ENCODE measurements at places on chromosomes 3 and 15. TPM values are rescaled to one million over a fixed set of nuclear protein-coding genes. Genes with fewer than 3 reads are reported as not detected.

The SUSD5 gene
- total RNA-seq, result 273 TPM

The OR5K2 gene
- not detected for total RNA-seq

The UBA7 gene
- 119 TPM for total RNA-seq

The B3GNT5 gene
- 7.5 TPM for total RNA-seq

The CYP1A2 gene
- not detected for total RNA-seq

The ACKR4 gene
- 7.3 TPM for total RNA-seq

The SUCNR1 gene
- total RNA-seq, result 3.2 TPM

Measured in thoracic aorta (tissue), 2 donors.